Natural killer cell (primary cell): ENCODE measurements at places on chromosomes 5 and 9.
A peak's percentile ranks its signal among the peaks of the same experiment; 100 is the strongest.

DNA sequence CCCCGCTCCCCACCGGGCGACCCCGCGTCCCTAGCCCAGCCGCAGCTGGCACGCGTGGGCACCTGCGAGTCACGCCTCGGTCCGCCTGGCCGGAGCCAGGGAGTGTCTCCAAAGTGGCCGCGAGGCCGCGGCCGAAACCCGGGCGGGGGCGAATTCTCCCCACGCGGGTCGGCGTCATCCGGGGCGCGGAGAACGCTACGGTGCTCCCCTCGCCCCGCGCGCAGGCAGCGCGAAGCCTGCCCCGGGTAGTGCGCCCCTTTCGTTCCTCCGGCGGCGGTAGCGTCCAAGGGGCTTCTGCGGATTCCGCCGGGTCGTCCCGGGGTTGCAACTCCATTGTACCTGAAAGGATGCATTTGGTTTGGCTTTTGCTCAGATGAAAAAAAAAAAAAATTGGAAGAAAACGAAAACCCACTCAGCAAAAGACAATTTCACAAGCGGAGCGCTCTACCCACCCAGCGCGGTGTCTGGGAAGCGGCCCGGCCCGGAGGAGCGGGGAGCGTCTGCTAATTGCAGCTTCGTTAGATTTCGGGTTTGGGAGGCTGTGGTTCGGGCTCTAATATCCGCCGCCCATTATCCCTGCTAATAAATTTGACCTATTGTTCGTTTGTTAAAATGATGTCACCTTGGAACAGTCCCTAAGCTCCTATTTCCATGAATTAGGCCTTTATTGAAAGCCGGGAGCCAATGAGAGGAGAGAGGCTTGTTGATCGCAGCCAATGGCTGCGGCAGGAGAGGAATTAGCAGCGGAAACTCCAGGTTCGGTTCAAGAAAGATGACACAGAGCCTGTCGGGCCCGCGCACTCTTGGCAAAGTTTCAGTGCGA is at the start of gene TLX3:
Gene TLX3, plus strand, starts transcription at position 796 of the 823 bp plus-strand sequence. CDS start 118 bp downstream, outside the sequence.
- no peak for DNase-seq

DNA sequence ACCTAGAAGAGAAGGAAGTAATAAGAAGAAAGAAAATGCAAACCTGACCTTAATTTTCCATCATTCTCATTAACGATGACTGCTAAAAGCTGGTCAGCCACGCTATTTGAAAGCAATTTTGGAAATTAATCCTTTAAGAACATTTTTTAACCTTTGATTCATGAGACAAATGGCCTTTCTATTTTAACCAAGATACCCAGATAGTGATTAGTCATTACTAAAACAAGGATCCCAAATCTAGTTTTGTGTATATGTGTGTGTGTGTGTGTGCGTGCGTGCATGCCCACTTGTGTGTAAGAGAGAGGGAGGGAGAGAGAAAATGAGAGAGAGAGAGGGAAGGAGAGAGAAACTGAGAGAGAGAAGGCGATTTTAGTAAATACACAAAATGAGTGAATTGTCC is 329.5 kb downstream of the DEPDC1B start:
- no peak for DNase-seq

DNA sequence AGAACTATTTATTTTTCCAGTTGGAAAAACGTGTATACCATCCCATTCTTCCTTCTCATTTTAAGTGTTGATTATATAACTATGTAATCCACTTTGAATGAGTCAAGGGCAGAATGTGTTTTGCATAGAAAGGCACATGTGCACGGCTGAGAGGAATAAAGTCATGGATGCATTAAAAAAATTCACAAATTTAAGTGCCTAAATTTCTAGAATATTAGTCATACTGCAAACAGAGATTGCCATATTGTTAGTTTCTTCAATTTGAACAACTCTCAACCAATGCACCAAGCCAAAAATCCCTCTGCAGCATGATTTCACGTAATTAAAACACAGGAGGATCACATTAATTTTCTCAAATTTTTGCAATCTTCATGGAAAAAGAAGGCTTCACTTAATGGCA is 166.3 kb downstream of the MPDZ start:
- DNase-seq, result no peak

- no peak for DNase-seq
Measured at GRCh38 chr5:1769017-1769640, 30.5 kb downstream of the MRPL36 start.

- peak; percentile 31 for DNase-seq
Measured at GRCh38 chr5:76716456-76717157, 681 bp downstream of the F2R start.

DNA sequence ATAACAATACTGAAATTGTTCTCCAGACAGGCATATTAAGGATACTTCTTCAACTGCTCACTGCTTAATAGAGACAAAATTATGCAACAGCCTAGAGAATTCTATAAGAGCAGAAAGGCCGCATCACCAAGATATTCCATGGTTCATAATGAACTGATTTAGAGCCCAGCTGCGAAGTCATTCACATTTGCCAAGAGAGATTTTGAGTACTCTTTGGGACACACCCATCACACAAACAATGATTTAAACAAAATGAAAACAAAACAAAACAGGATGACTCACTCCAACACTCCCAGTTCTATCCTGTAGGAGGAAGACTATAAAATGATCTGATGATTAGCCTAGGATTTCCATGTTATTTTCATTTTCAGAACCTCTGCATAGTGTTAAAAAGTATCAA is 145.7 kb upstream of the GNA14 start:
- DNase-seq, result no peak

DNA sequence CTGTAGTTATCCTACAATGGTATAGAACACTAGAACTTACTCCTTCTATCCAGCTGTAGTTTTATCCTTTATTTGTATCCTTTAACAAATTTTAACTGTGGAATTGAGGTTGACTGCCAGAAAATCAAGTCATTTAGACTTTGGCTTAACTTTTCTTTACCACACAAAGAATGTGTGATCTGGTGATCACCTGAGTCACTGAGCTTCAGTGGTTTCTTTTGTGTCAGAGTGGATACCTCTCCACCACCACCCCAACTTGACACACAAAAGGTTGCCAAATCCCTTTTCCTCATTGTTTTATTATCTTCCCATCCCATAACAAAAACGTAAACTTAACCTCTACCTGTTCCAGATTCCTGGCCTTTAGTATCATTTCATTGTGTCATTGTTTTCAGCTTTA is 5.5 kb downstream of the OTULIN start:
- no peak for DNase-seq

DNA sequence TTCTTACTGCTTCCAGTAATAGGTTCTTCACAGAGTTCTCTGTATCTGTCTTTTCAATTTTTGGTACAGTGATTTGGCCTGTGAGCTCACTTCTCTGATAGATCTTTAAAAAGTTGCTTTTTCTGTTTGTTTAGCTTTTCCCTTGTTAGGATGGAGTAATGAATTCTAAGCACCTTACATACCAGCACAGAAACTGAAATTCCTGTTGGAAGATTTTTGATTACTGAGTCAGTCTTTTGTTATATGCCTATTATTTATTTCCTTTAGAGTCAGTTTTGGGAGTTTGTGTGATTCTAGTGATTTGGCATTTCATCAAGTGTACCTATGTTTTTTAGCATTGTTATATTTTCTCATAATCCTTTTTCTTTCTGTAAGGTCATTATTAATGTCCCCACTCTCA is 37.6 kb upstream of the IPPK start:
- no peak for DNase-seq

- no peak for DNase-seq
Measured at GRCh38 chr5:151155775-151156506, 1.6 kb downstream of the ANXA6 start.

DNA sequence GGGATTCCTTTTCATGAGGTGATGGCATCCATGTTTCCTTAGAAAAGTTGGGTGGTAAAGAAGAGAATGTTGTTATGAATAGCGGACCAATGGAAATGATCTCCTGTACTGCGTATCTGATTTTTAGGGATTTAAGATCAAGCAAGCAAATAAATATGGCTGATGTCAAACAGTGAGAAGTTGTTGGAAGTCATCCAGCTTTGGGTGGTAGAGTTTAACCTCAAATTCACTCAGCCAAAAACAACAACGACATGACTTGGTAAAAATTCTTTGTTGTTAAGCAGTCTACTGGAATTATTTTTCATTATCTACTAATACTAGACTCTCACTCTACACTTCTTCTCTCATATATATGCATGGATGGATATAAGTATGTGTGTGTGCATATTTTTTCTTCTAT is 426.5 kb downstream of the CTNND2 start:
- DNase-seq, result no peak

DNA sequence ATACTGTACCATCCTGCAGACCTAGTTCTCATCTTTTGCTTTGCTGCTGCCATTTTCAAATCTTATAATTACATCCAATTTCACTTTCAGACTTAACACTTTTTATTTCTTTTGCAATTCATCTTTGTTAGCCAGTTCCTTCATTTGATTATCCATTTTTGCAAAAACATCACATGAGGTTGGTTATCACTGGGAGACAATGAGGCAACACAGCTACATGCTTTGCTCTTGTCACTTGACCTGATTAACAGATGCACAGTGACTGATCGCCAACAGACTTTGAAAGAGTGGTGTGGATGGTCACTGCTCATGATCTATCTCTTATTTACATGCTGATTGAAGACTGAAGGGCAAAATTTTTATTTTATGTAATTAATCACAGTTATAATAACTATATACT is 17.0 kb upstream of the RNF20 start:
- no peak for DNase-seq

DNA sequence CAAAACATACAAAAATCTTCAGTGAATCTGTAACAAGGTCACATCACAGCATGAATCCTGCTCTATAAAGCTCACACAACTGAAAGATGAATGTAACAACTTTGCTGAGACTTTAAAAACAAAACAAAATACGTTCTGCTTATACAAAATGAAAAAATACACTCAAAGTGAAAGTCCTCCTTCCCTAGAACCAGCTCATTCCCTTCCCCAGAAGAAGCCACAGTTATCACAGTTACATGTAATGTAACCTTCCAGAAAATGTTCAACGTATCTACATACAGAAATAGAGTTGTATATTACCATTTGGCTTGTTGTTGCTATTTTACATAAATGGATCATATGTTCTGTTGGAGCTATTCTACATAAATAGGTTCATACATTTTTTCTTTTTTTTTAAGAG is 2.6 kb downstream of the AUH start:
- DNase-seq, result no peak

- DNase-seq, result no peak
Measured at GRCh38 chr9:108001237-108001636, 511.7 kb upstream of the KLF4 start.

- DNase-seq, result no peak
Measured at GRCh38 chr5:92734211-92734940, 846.6 kb downstream of the NR2F1-AS1 start.

- DNase-seq, result no peak
Measured at GRCh38 chr5:154593071-154593470, 115.0 kb upstream of the HAND1 start.

DNA sequence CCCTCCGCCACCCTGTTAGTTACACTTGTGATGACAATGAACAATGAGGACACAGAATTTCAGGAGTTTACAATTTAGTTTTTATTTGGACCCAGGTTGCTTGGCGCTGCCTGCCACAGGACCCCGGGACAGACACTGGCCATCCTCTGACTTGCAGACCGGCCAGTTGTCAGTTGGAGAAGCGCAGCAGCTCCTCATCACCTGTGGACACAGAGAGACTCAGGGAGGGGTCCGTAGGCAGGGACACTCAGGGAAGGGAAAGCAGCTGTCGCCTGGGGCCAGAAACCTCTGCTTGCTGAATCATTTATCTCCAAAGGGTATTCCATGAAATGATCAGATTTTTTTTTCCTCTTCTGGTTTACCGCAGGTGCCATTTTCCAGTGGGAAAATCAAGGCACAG is 18.0 kb downstream of the AMBP start:
- no peak for DNase-seq

GRCh38 chr5:107376546-107377276 is 294.0 kb downstream of the EFNA5 start:
- DNase-seq, result no peak

DNA sequence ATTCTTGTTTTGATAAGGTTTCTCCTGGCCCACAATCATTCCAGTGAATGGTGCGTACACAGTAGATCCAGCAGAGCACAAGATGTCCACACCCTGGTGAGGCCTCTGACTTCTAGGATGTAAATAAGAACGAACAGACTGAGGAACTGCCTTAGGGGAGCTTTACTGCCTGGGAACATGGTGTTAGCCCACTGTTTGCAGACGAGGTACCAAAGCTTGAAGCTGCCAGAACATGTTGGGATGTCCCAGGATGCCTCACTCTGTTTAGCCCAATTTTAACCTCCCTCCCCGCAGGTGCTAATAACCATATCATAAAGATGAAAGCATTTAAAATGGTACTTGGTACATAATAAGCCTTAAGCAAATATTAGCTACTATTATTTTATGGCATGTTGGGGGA is 3.5 kb downstream of the LECT2 start:
- DNase-seq, result no peak

DNA sequence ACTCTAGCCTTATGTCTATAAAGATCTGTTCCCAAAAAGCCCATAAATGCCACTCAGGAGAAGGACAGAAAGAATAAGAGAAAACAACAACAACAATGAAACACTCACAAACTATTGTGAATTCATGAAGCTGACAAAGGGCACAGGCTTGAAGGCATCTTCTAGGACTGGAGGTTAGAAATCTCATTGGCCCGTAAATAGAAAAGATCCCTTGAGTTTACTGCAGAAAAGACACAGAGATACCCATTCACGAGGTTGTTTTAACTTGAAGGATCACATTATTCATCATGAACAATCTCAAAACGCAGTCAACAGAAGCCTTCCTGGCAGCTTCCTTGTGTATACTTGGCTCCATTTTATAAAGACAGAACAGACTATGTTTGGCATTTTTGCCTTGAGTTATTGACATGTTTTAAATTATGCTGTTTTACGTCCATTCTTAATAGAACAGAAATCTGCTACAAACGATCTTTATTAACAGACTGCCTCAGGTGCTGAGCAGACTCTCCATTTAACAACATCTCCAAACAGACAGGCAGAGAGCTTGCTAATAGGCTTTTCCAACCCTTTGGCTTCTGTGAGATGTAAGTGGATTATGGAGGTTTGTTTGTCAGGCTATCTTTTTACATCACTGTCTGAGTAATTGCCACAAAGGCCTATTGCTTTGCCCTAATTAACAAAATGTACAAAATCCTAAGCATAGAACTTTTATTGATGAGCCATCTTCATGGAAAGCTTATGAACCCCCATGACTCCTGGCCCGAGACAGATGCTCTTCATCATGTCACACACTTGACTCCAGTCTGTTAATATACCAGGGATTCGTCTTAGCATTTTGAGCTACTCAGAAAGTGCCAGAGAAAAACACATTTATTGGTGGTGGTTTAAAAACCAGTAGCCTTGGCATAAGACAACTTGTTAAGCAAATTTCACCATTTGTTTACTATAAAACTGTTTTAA is 735.3 kb upstream of the ZNF608 start:
- DNase-seq, result no peak

- DNase-seq, result no peak
Measured at GRCh38 chr9:116998305-116998704, 311.2 kb downstream of the TRIM32 start.

DNA sequence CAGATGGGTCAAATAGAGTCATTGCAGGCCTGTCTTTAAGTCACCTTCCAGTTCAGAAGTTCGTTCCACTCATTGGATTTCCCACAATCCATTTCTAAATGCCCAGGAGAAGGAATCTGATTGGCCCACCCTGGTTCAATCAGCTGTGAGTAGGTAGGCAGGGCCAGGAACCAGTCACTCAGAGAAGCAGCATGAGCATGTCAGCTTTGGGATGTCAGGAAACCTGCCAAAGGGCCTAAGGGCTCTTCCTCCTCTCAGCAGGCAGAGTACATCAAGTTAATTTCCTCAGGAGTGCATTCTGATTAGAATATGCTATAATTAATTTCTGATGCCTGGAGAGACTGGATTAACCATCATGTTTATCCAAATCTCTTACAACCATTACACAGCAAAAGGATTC is 412.9 kb upstream of the CCNH start:
- DNase-seq, result no peak
